ENCODE measurements at places on chromosomes 4 and X.

GRCh38 chrX:84340968-84341367 is 153.0 kb upstream of the RPS6KA6 start:
- DNase-seq: no peak

DNA sequence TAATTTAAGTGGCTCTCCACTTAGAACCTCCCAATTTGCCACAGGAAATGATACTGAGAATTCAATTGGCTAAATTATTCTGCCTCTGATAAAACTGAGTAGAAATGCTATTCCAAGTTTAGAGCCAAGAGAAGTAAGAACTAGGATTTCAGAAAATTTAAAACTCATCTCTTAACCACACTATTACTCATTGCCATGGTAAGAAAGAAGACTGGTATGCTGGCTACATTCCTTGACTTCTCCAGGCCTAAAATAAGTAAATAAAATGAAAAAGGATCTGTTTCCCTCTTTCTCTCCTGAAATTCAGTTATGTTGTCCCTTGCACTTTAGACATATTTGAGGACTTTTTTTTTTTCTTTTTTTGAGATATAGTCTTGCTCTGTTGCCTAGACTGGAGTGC is 23.3 kb downstream of the ZNF280C start:
- DNase-seq: no peak

GRCh38 chrX:153537526-153538295 is 20.3 kb downstream of the ATP2B3 start:
- no peak for DNase-seq

DNA sequence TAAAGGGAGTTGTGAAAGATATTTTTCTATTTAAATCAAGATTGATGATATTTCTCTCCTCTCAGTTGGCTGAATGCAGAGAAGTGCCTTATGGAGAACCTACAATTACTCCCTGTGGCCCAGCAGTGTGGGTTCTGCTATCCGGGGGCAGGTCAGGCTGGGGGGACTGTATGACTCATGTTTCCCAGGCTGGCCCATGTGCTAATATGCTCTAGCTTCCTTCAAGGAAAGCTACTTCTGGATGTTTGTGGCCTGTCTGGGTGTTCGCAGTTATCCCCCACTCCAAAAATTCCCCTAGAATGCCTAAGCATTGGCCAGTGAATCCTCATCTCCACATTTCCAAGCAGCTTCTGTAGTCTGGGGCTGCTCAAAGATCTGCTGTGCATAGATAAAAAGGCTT is 58.9 kb upstream of the SPP1 start:
- DNase-seq: no peak

DNA sequence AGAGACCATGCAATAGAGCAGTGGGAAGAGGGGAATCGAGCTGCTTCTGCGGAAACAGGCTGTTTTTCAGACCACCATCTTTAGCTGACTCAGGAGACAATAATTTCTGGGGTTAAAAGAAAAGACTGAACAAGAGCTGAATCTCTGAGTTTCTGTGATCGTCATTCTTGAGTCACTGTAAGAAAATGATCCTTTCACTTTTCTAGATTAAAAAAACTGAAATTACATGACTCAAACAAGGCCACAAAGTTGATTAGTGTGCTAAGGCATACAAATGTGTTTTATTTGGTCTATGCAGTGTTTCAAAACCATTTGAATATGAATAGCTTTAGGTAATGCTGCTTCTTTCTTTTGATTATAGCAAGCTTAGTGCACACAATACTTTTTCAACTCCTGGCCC is 194.4 kb upstream of the RPL34 start:
- no peak for DNase-seq

All from hematopoietic multipotent progenitor cell treated with erythropoietin and hydrocortisone succinate and interleukin-3 and kit ligand, for 17 days (in vitro differentiated cells).